Common myeloid progenitor, CD34-positive (primary cell): ENCODE measurements at places on chromosomes 3 and 15.

DNA sequence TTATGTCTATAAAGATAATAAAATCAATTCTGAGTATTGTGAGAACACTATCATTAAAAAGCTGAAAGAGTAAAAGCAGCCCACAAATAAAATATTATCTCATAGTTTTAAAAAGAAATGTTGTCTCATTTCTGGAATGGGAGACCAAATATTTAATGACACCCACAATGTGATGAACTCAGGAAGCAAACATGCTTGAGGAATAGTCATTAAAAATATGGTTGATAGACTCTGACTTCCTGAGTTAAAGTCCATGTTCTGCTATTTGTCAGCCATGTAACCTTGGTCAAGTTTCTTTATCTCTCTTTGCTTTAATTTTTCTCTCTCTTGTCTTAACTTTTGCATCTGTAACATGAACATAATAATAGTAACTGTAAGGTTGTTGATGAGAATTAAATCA is 35.5 kb upstream of the CHMP2B start:
- DNase-seq, result no peak

DNA sequence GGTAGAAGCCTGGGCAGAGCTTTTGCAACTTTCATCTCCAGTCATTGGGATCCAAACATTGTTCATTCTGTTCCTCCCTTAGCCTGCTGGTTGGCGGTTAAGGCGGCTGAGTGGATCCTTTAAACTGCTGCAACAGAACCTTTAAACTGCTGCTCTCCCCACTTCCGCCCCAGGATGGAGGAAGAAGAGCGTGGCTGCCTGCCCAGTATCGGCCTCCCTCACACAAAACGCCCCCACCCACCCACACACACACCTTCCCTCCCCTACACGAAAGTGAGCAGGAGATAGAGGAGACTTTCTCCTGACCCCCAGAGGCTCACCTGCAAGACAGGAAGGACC is 460 bp upstream of the ZMAT3 start:
- peak; percentile 80 for DNase-seq

- DNase-seq, result no peak
Measured at GRCh38 chr3:120420928-120421551, 29.8 kb downstream of the FSTL1 start.

- DNase-seq, result peak; percentile 30
Measured at GRCh38 chr3:114650808-114651207, 357.0 kb downstream of the TIGIT start.

DNA sequence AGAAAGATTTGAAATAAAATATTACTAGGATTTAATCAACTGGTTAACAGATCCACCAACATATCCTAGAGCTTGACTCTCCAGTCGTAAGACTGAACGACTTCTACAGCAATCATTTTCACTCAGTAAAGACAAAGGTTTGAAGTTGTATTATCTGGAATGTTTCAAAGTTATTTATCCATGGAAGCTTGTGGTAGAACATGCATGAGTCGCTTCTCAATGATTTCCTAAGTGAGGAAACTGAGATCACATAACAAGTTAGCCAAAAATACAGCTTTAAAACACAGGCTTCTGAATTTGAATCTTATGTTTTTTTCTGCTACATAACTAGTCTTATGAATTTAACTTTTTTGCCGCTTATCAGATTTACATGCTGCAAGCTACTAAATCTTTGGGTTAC is 241.8 kb downstream of the FOXP1 start:
- DNase-seq, result no peak

DNA sequence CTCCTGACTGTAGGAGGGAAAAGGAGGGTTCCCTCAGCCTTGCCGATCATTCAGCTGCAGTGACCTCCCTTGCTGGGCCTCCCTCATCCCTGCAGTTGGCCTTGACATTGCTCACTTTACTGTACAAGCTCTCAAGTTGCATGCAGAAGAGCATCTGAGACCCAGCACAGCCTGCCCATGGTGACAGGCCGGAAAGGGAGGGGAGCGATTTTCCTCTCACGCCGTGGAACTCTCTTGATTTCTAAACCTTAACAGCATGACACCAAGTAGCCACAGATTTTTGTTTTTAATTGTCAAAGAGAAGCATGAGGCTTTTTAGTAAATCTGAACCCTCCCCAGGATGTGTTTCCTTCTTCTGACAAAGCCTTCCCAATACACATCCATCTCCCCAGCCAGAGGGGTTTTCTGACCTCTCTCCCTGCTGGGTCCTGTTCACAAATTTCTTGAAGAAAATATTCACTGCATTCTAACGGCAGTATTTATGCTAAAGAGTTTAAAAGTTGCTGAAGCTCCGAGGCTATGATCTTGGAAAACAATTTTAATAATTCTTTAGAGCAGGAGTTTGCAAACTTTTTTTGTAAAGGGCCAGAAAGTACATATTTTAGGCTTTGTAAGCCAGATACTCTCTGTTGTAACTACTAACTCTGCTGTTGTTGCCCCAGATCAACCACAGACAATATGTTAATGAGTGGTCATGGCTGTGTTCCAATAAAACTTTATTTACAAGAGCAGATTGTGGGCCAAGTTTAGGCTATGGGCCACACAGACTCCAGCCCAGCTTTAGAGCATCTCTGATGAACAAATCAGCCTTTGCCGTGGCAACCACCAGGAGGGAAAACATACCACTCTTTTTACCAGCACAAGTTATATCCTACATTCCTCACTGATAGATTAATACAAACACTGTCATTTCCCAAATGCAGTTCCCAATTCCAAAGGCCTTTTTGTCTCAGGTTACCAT is 34.8 kb downstream of the LMCD1 start:
- no peak for DNase-seq

DNA sequence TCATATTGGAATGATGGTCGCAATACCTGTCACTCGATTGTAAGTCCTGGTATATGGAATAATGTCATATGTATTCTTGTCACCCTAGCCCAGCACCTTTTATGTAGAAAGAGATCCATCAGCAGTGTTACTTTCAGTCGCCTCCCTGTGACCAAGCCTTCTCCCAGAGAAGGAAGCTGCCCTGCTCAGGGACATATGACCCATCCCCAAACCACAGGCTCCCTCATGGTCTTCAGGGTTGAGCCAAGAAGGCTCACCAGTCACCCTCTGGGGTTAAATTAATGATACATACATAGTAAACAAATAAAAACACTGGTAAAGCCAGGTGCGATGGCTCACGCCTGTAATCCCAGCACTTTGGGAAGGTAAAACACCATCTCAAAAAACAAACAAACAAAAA is 4.6 kb upstream of the MFGE8 start:
- DNase-seq, result no peak

DNA sequence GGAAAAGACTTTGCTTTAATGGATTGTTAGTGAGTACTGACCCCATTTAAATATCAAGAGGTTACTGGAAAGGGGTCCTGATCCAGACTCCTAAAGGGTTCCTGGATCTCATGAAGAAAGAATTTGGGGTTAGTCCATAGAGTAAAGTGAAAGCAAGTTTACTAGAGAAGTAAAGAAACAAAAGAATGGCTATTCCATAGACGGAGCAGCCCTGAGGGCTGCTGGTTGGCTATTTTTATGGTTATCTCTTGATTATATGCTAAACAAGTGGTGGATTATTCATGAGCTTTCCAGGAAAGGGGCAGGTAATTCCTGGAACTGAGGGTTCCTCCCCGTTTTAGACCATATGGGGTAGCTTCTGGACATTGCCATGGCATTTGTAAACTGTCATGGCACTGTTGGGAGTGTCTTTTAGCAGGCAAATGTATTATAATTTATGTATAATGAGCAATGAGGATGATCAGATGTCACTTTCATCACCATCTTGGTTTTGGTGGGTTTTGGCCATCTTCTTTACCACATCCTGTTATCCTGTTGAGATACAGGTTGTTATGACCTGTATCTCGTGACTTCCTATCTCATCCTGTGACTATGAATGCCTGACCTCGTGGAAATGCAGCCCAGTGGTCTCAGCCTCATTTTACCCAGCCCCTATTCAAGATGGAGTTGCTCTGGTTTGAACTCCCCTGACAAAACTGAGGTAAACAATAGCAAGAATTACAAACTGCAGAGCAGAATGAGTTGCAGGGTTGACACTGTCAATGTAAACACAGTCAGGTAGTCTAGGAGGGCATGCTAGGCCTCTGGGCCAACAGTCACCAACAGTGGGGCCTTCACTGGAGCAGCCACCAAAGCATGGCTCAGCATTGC is 10.3 kb upstream of the GPR160 start:
- no peak for DNase-seq

DNA sequence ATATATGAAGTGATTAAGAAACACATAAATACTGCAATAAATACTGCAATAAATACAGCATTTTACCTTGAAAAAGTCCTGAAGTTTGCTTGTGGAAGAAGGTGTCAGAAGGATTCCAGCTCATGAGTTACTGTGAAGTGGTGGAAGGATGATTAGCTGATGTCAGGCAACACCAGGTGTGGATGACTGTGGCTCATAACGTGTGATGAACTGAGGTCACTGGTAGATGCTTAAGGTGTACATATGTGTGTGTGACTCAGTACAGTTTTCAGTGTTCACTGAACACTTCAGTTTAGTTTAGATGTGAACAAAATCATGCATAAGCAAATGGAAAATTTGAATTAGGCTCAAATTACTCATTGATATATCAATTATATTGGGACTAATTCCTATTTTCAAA is 1045.0 kb downstream of the NTRK3 start:
- no peak for DNase-seq

GRCh38 chr3:14509796-14510100 is 30.4 kb downstream of the GRIP2 start:
- DNase-seq, result no peak

DNA sequence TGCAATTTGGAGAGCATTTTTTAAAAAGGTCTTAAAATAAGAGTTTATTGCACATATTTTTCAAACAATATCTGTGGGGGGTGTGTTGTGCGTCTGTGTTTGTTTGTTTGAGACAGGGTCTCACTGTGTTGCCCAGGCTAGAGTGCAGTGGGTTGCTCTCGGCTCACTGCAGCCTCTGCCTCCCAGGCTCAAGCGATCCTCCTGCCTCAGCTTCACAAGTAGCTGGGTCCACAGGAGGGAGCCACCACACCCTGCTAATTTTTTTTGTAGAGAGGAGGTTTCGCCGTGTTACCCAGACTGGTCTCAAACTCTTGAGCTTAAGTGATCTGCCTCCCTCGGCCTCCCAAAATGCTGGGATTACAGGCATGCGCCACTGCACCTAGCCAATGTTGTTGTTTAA is 2.7 kb downstream of the MLF1 start:
- no peak for DNase-seq
